ENCODE measurements at places on chromosomes 3 and 15.

- DNase-seq = peak; percentile 31
Measured at GRCh38 chr3:127456471-127457093, 134.0 kb downstream of the TPRA1 start.

GRCh38 chr3:109114746-109115145 lies 3.2 kb downstream of the MORC1 start:
- DNase-seq = no peak

DNA sequence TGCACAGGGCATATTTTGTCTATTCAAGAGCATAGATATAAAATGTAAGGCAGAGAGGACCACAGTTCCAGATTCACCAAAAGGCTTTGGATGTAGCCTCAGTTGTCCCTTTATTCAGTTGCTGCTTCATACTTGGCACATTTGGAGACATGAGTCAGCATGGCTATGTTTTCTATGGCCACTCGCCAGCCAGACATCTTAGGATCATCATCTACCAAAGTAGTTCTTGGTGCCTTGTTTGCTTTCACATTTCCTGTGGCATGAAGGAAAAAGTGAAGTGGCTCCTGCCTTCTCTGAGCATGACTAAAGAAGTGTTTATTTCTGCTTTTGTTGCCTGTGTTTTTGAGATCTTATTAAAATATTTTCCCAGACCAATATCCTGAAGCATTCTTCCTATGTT lies 7.2 kb downstream of the SUSD5 start:
- peak; percentile 67 for DNase-seq

DNA sequence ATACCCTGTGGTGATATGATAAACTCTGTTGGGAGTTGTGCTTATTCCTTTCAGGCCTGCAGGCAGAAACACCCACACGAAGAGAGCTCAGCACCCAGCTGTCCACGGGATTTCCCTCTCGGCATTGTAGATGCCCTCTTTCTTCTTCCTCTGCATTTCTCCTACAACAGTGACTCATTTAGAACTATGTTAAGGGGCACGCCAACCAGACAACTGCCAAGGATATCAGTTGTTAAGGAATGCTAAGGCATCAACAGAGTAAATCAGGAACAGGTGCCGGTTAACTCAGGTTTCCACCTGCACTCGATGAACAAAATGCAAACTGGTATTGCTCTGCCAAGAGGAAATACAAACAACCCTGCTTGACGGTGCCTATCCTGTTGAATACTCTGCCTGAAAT lies 270.0 kb upstream of the PEX5L start:
- peak; percentile 8 for DNase-seq

DNA sequence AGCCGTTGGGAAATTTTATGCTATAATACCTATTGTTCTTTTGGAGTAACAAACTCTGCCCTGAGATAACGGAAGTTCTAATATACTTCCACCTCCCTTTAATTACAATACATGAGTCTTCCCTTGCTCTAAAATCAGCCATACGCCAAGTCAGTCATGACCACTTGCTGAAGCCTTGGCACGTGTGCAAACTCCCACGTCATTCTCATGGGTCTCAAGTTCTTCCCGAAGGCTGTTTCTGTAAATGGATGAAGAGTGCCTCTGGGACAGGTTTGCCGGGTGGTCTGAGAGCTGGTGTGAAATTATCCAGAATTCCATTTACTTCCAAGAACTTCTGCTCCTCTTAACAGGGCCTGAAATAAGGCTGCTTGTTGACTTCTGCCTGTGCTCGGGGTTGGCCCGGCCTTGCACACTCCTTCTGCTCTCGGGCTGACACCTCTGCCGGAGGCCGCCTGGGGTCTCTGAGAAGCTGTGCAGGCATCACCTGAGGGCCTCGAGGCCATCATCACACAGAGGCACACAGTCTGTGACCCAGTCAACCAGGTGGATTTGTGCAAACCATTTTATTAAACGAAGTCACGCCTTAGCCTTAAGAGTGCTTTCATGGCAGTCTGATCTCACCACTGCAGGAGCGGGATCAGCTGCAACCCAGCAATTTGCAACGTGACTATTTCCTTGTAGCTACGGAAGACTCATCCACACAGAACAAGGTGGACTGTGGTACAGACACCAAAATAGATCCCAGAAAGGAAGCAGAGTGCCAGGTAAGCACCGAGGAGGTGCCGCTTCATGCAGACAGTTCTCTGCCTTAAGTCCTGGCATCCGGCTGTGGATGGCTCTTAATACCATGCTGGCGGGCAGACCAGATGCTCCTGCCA lies 120.1 kb downstream of the ADAMTS17 start:
- no peak for DNase-seq

- DNase-seq = no peak
Measured at GRCh38 chr3:165339753-165340152, 143.6 kb upstream of the SLITRK3 start.

DNA sequence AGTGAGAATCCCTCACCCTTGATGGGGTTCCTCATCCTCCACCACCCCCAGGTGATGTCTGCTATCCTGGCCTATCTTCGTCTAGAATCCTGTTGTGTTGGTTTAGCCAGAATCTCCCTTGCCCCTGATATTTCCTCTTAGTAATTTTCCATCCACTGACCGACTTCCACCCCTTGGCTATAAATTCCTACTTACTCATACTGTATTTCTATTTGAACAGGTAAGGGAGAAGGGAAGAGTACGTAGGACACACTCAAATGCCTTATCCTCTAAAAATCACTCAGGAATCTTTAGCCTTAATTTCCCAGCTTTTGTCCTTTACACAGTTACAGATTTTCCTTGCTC lies 678 bp upstream of the TFG start:
- DNase-seq = no peak

GRCh38 chr15:99998661-99999101 lies 265.4 kb upstream of the LYSMD4 start:
- DNase-seq = no peak

DNA sequence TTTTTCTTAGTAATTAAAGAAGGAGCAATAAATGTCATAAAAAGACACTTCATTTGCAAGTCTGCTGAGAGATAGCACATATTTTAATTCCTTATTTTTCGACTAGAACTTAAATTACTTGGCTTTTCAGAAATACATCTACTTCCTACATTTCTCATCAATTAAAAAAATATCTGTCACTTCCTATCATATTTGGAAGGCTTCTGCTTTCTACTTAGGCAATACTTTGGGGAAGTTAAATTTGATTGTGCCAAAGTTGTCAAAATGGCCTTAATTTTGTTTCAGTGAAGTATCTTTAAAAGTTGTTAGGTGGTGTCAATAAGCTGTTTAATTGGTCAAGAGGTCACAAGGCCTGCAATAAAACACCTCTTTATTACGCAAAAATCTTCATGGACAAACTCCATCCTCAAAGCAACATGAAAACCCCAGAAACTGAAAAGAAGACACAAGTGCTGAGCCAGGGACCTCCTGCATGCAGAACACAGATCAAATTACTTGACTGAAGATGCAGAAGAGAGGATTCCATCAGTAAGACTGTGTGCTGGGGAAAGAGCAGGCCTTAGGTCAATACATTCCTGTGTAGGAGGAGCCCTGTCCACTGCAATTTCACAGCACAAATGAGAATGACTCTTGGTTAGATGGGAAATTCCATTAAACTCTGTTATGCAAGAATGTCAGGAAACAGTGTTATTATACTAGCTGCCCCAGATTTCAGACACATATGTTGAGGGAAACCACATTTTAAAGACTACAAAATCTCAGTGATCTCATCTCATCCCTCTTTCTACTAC lies 48.0 kb upstream of the FSTL1 start:
- peak; percentile 95 for DNase-seq

DNA sequence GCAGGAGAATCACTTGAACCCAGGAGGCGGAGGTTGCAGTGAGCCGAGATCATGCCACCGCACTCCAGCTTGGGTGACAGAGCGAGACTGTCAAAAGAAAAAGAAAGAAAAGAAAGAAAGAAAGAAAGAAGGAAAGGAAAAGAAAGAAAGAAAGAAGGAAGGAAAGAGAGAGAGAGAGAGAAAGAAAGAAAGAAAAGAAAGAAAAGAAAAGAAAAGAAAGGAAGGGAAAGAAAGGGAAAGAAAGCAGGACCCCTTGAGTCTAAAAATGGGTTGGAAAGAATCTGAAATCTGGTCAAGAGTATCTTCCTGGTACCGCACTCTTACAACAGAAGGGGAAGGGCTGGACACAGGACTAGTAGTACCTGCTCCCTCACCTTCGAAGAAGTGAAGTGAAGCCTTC lies 19.6 kb downstream of the CRYGS start:
- no peak for DNase-seq

- DNase-seq = no peak
Measured at GRCh38 chr3:127454968-127455367, 135.6 kb downstream of the TPRA1 start.

DNA sequence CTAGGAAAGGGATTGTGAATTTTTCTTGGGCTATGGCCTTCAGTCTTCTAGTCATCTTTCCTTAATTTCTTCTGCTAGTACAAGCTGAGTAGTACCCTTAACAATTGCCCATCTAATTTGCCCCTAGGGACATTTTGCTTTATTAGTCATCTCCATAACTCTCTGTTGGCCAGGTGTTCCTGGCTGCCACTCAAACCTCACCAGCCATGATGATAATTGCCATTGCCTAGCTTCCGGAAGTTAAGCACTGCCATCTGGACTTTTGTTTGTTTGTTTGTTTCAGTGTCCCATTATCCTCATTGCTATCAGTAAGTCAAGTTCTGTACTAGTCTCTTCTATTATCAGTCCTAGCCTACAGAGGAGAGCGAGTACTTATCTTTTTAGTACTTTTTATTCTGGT lies 36.6 kb upstream of the UBL7 start:
- no peak for DNase-seq

DNA sequence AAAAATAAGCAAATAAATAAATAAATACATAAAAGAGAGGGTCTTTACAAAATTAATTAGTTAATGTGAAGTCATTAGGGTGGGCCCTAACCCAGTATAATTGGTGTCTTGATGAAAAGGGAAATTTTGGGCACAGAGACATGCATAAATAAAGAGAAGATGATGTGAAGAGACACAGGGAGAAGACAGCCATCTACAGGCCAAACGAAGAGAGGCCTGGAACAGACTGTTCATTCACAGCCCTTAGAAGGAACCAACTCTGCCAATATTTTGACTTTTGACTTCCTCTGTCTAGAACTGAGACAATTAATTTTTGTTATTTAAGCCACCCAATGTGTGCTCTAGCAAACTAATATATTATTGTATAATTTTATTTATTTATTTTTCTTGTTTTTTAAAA lies 29.6 kb upstream of the SELENOK start:
- DNase-seq = peak; percentile 48

GRCh38 chr3:194030372-194030771 lies 105.6 kb upstream of the HES1 start:
- no peak for DNase-seq

- no peak for DNase-seq
Measured at GRCh38 chr3:102471001-102471400, 36.2 kb downstream of the ZPLD1 start.

- peak; percentile 32 for DNase-seq
Measured at GRCh38 chr3:177300039-177300833, 103.0 kb upstream of the TBL1XR1 start.

DNA sequence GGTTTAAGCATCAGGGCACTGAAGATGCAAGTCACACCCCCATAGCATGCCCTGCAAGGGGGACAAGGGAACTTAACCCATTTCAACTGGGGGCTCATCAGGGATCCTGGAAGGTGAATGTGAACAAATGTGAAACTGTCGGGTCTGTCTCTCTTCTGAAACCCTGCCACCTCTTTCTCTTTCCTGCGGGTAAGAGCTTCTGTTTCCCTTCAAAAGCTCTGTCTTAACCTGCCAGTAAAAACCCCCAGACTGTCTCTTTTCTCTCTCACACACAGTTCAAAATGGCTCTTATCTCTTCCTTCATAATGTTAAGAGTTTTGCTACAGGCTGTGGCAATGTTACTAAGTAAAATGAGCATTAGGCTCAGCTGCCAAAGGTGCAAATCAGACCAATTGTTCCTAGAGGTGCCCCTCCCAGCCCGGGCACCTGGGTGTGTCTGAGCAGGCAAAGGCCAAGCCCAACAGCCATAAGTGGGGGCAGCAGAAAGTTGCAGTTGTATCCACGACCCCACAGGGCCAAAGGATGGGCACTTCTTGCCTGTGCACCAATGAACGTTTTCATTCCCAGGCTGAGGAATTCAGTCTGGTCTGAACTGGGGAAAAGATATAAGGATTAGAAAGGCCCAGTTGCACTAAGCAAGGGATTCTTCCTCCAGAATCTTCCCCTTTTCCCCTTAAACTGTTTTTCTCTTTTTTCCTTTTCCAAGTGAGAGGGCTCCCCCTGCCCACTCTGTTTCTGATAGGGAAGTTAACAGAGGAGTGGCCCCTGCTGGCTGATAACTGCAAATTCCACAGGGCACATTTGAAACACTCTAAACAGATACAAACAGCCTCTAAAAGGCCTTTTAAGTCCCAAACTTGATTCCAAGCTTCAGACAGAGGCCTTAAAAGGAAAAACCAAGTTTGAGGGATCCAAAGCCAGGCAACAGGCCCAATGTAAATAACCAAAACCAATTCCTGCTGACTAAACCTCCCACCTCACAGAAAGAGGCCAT lies 113.8 kb upstream of the EPHA6 start:
- DNase-seq = peak; percentile 18

DNA sequence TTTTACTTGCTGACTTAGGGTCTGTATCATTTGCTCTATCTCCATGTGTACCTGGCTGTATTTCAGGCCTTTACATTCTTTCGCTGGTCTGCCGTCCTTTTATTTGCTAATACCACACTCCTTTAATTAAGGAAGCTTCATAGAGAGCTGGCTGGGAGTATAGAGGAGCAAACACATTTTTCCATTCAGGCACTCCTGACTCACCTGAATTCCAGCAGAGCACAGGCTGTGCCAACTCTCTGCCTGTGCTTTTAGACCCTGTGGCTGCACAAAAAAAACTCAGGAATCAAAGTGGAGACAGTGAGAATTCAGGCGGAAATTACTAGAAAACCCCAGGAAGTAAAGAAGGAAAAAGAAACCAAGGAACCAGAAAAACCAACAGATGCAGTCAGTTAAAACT lies 29.0 kb upstream of the ATP10A start:
- no peak for DNase-seq

DNA sequence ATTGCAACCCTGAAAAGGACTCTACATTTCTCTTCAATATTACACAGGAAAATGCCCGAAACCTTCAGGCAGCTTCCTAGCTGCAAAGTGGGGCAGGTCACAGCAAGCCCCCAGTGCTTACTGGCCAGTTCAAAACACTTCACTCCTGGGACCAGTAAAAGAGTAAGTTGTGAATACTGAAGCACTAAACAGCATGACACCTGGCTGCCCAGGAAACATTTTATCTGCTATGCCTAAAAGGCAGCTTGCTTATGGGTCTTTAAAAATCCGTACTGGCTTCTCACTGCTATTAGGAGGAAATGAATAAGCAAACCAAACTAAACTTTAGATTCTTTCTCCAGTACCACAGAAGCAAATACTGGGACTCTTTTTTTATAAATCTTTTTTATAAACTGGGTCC lies 457.9 kb upstream of the ALCAM start:
- DNase-seq = no peak

- peak; percentile 98 for DNase-seq
Measured at GRCh38 chr3:156535162-156535627, 19.7 kb downstream of the SSR3 start.

Data from adipocyte (in vitro differentiated cells).